ENCODE measurements at places on chromosomes 11 and 22.

DNA sequence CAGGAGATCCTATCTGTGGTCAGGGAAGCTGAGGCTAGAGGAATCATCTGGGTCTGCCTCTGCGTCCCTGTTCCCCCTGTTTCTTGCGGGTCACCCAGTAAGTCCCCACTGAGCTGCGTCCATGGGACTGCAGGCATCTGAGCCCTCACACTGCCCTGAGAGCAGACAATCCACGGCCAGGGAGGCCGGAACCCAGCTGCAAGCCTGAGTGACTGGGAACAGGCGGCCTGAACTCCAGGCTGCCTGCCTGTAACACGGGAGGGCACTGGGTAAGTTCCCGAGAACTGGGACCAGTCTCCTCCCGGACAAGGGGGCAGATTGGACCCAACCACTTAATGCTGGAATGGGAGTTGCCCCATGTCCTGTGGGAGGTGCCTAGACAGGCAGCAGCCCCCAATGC is 727.4 kb downstream of the BRD1 start:
- no peak for DNase-seq

DNA sequence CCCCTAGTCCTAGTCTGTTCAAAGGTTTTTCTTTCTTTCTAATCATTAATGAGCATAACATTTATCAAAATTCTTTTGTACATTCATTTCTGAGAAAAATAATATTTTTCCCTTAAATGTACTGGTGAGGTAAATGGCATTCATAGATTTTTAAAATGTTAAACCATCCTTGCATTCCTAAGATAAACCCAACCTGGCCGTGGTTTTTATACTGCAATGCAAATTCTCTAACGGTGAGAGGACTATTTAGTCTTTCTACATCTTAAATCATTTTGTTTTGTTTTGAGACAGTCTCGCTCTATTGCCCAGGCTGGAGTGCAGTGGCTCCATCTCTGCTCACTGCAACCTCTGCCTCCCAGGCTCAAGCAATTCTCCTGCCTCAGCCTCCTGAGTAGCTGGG is 40.6 kb downstream of the TRMU start:
- DNase-seq, result no peak

- DNase-seq, result no peak
Measured at GRCh38 chr11:129146191-129146590, 45.9 kb downstream of the ARHGAP32 start.

DNA sequence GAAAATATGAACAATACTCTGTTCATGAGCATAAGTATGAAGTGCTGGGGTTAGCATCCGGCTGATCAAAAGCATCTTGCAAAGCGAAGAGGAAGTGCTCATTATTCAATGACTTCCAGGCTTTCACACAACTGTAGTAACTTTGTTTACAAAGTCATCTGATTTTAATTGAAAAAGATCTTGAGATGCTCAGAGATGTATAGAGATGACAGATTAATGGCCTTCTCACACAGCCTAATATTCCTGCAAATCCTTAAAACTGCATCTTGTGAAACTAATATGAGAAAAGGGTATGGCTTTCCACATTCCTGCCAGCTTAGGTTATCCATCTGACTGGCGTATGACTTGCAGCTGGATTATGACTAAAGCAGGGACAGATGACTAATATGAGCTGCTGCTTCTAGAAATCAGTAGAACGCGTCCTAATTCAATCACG is 125.4 kb downstream of the CASP12 start:
- no peak for DNase-seq

DNA sequence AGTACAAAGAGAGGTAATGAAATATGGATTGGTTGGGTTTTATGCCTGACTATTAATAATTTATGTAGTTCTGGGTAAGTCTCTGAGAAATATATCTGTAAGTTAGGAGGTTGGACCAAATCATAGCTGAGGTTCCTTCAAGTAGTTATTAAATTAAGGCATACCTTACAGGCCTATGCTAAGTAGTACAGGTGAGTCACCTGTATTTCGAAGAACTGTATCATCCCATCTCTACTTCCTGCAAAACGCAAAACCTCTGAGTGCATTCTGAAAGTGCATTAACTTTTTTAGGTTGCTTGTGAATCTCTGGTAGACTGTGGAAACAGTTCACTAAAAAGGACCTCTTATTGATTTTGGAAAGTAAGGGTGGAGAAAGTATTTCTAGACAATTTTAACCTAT is 37.1 kb downstream of the APOL5 start:
- no peak for DNase-seq

- DNase-seq, result peak; percentile 54
Measured at GRCh38 chr11:6648501-6648900, 7.1 kb downstream of the DCHS1 start.
